ENCODE measurements at places on chromosomes 7 and 10.

DNA sequence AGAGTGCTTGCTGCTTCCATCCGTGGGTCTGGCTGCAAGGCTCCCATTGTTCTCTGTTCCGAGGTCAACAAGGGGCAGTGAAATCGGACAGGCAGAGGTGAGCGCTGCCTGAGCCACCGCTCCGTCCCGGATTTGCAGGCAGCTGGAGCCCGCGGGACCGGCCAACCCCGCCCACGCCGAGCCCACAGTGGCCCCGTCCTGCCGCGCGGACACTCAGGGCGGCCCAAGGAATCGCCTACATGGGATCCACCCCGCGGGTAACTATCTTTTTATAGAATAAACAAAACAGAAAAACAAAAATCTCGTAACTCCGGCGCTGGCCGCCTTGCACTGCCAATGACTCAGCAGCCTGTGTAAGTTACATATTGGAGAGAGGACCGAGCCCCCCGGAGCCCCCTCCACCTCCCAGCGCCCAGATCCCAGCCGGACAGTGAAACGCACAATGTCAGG lies 1.9 kb downstream of the BNIP3 start:
- no peak for DNase-seq

DNA sequence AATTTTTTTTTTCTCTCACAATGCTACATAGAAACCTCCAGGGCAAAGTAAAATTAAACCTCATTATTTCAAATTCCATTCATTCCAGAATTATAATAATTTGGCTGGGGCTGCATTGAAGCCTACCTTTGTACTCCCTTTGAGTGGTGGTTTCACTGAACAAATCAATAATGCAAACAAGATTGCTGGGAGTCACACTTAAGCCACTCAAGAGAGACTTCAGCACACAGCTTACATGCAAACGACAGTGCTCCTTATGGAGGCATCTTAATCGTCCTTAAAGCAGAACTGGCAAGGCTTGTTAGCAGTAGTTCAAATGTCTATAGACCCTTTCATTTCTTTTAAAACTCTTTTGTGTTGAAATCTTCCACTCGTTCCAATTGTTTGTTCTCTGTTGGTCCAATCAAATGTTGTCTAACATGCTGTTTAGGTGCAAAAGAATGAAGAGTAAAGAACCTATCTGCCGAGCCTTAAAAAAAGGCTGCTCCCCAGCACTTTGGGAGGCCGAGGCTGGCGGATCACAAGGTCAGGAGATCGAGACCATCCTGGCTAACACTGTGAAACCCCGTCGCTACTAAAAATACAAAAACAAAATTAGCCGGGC lies 294.9 kb downstream of the FGFR2 start:
- no peak for DNase-seq

DNA sequence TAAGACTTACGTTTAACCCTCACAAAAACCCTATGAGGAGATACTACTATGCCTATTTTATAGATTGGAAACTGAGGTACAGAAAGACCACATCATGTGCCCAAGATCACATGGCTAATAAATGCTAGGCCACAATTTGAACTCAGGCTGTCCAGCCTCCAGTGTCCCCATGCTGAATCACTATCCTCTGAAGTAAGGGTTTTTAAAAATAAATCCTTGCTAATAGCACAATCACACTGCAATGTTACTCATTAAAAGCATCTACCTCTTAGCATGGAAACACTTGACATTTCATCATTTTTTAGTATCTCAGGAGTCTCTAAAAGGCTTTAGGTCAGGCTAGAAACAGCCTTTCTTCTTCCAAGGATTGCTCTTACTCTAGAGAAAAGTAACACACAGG lies 50.0 kb upstream of the PPP1R3C start:
- no peak for DNase-seq

GRCh38 chr10:97821308-97822038 lies 28.2 kb upstream of the GOLGA7B start:
- DNase-seq, result no peak

DNA sequence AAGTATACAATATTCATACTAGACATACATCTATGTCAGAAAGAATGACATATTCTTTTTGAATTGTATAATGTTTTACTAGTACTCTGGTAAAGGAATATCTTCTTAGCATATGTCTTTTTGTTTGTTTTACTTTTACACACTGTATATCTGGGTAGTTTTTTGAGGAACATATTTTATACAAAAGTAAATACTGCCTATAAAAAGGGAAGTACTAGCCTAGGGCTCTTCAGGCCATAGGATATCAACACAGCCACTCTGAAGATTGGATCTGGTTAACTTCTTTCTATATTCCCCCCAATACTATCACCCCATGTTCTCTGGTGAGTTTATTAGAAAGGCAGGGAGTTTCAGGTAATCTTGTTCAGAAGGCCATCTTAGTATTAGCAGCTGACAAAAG lies 134.6 kb downstream of the ZNF438 start:
- DNase-seq, result no peak

- DNase-seq, result no peak
Measured at GRCh38 chr7:80596933-80597517, 41.4 kb upstream of the CD36 start.

GRCh38 chr7:42381161-42381560 lies 144.2 kb upstream of the GLI3 start:
- DNase-seq, result no peak

DNA sequence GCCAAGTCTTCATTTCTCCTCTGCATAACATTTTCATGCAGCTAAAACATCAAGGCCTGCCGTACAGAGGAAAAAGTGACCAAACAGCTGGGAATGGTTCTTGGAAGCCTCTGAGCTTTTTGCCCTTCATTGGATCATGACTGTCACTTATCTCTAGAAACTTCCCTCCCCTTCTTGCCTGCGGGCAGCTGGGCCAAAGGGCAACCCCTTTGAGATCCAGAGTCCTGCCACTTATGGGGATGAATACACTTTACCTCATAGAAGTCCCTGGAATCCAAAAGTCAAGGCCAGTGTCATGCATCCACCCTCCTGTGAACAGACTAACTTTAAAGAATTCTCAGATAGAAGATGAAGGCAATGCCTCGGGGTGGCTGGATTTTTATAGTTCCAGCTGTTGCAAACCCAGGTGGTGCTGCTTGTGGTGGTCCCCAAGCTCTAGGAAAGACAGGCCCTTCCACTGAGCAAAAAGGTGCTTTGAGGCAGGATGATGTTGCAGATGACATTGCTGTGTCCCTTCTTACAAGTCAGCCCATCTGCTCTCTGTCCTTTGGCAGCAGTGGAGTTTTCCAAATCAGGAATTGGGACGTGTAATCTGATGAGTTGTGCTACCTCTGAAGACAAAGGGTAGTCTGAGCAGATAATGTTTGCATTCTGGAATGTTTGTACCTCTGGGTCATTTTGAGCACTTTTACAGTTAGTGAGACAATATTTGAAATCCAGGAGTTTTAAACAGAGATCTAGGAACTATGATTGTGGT lies 64.2 kb downstream of the LRMDA start:
- no peak for DNase-seq

DNA sequence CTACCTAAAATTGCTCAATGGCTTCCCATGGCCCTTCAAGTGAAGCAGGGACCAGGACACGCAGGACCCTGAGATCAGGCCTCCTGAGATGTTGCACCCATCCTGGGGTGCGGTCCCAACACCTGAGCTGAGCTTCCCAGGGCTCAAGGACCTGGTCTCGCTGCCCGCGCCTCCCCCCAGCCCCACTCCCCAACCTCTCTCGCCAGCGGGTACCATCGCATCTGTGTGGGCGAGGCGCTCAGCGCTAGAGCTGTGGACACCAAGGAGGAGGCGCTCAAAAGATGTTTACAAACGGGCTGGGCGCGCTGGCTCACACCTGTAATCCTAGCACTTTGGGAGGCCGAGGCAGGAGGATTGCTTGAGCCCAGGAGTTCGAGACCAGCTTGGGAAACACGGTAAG lies 7.4 kb upstream of the CRYGN start:
- no peak for DNase-seq

DNA sequence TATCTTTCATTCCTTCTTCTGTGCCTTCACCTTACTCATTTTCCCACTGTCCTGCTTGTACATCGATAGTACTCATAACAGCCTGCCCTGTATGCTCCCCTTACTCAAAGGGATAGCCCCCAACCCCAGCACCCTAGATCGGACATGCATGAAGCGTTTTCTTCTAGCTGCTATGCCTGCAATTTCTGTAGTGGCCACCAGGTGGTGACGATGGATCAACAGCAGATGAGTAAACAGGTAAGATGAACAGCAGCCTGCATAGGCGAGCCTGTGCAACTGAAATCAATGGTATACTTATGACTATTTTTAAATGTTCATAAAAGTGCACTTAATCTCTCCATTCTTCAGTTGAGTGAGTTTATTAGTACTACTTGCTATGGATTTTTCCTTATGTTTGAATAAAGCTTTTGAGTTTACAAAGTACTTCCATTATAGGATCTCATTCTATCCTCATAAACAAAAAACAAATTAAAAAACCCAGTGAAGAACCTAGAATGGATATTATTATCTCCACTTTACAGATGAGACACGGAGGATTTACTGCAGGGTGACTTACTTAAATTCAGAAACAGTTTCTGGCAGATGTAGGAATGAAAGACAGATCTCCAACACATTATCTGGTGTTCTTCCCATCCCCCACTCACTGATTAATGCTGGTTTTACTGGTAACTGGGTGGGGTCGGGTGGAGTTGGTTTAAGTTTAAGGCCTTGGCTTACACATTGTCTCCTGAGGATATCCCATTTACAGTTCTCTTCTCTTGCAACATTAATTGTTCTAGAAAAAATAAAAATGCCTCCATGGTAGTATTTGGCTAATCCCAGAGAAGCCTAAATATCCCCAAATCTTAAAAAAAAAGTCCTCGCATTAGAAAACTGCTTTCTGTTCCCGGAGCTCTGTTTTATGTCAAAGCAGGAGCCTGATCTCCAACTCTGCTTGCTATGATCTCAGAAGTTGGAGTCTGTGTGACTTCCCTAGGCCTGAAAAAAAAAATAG lies 222.1 kb downstream of the GLI3 start:
- DNase-seq, result no peak

- DNase-seq, result no peak
Measured at GRCh38 chr10:75905490-75905889, 474.1 kb downstream of the LRMDA start.

All from NCI-H748 treated with DMSO at 0.1 percent for 48 hours (cell line).